ENCODE measurements at places on chromosomes 7 and 10.
A peak's percentile ranks its signal among the peaks of the same experiment; 100 is the strongest.

DNA sequence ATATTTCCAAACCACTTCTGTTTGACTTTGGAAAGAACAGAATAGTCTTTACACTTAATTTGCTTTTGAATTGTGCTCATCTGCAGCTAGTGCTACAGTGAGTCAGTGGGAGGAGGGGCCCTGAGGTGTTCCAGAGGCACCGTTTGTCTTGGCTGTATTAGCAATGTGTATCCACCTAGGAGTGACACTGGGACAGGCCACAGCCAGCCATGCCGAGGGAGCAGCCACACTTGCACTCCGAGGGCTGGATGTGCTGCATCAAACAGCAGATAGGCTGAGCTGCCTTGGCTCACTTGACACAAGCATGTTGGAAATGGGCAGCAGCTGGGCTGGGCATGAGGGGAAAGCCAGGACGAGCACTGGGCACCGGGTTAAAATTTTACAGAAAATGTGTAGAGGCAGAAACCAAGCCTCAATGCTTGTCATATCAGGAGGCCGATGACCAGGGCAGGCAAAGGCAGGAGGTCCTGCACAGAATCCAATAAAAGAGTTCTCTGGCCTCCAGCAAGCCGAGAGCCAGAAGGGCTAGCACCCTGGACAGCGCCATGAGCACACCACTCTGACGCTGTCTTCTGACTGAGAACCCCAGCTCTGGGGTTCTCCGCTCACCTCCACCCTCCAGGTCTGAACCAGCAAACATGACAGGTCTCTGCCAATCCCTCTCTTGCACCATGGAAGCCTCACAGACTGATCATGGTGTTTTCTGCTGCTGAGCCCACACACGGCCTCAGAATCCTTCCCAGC, 163.3 kb downstream of the GRID1 start:
- no peak for DNase-seq

DNA sequence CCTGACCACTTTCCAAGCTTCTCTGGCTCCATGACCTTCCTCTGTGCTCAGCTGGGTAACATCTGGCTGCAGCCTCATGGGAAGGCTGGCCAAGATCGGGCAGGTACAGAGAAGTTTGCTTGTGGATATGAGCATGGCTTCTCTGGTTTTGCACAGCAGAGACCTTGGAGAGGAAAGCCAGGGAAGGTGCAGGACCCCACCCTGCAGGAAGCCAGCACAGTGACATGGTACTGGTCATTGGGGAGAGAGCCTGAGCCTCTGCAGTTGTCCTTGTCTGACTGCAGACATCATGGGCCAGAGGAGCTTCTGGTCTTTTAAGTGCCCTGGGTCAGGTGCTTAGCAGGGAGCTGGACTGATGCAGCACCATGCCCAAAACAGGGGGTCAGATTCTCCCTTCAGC, 70.6 kb upstream of the LEP start:
- DNase-seq, result no peak

DNA sequence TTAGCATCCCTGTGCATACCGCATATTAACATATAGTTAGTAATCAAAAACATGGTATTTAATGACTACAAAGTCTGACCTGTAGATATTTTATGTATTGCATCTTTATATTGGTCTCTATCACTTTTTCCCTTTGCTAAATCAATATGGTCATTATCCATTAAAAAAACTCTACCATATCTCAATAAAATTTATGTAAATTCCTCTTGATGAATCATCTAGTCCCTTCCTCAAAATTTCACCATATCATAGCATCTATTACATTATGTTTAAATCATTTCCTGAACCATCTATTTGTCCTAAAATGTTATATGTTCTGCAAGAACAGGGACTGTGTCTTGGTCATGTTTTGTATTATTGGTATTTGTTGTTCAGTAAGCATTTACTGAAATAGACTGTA, 7.7 kb upstream of the ING3 start:
- no peak for DNase-seq

DNA sequence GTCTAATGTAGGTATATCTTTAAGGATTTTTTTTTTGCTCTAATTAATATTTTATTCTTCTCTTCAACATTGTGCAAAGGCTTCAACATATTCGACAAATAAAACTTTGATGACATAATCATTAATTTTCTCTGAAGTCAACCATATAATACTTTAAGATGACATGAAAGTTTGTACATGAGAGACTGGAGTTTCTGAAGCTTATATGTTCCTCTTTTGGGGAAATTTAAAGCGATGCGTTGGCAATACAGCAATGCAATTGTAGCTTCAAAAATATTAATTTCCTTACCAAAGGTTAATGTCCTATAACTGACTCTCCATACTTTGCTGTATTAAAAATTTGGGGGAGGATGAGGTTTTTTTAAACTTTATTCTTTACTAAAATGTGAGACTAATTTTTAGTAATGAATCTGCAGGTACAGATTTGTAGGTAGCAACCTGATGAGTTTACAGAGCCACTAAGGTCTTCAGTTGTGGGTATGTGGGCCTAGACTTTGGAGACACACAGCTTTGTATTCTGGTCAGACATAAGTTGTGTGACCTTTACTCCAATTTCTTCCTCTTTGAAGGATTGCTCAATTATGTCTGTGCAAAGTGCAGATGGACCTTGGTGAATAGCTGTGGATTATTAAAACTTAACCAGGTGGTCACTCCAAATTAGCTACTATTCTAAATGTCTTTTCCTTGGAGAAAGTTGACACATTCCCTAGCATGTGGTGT, 18.0 kb upstream of the LIPA start:
- no peak for DNase-seq

DNA sequence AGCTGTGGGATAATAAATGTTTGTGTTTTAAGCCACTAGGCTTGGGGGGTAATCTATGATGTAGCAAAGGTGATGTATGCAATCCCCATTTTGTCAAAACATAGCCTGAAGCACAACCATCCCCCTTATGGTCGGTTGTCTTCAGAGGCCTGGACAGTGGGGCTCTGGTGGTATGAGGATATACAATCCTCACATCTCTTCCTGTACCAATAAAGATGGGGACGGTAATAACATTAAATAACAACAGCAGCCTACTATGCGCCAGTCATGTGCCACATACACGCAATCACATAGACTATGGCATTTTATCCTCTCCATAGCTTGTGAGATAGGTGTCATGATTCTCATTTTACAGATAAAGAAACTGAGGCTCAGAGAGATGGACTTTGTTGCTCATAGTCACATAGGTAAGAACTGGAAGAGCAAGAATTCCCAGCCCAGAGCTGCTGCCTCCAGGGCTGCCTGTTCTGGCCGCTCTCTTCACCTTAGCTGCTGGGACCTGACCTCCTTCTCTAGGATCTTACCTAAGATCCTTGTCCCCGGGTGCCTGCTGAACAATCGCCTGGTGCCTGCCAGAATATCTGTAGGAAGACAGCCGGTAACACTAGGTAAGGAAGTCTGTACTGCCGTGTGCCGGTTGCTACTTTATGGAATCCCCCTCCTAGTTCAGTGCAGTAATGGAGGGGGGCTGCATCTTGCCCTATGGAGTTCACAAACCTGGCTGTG, 108.6 kb downstream of the ARHGAP22 start:
- DNase-seq, result no peak

- no peak for DNase-seq
These were observed 87.4 kb downstream of the BUB3 start for GRCh38 chr10:123241391-123242141.

GRCh38 chr10:24432478-24433416, 223.8 kb downstream of the KIAA1217 start:
- no peak for DNase-seq

- DNase-seq, result peak; percentile 17
These were observed 6.5 kb upstream of the NANOS1 start for GRCh38 chr10:119022846-119023552.

GRCh38 chr10:7121154-7121797, 289.6 kb downstream of the SFMBT2 start:
- DNase-seq, result no peak

GRCh38 chr10:62590306-62590705, 214.2 kb upstream of the ADO start:
- no peak for DNase-seq

DNA sequence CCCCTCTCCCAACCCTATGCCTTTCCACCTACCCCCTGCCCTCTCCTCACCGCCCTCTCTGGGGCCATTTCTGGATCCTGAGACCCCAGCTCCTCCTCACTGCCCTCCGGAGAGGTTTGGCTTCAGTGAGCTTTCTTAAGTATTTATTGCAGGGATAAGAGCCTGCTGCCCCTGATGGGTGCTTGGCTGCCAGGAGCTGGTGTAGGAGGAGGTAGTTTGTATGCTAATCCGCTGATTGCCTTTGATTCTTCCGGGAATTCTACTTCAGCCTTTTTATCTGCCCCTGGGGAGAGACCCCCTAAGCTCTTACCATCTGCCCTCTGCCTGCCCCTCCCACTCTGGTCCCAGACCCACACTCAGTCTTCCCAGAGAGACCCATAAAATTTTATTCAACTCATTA, 263.5 kb upstream of the PODXL start:
- no peak for DNase-seq

- no peak for DNase-seq
These were observed 368.1 kb downstream of the RPS24 start for GRCh38 chr10:78401624-78402367.

DNA sequence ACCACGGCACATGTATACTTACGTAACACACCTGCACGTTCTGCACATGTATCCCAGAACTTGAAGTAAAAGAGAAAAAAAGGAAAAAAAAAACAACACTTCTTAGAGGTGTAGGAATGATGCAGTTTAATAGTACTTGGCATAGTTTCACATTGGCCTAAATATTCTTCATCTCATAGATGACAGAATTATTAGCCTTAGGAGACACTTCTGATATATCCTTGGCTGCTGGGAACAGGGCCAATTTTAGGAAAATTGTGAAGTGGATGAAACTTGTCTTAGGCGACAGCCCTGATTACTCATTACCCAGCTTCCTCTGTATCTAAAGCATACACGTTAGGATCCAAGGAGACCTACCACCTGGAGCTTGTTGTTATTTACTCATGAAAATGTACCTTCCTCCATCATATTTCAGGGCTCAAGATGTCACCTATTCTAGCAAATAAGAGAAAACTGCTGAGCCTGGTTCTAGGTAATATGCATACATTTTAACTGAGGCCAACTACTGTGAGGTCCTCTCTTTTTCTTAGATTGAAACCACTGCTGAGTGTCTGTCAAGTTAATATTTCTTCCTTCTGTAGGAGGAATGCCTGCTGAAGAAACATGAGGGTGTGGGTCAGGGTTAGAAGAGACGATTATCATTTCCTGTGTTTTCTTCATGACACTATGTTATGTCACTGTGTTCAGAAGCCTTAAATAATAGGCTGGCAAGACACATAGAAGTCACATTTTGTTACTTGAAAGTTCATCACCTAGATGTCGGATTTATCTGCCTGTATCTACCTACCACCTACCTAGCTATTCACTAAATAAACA, 44.3 kb downstream of the CPED1 start:
- DNase-seq, result no peak

DNA sequence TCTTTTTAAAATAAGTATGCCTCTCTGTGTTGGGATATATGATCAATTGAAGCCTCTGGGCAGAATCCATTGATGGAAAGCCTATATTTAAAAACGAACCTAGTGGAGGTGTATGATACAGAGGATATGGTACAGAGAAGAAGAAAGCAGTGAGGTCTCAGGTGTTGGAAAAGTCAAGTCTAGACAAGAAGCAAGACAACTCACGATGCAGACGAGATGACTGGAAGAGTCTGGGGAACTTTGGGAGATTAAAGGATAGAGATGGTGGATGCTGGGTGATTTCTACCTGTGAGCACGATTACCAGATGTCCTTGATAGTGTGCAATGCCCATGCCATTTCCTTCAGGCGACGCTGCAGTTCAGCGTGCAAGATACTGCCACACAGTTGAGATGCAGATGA, 524.7 kb upstream of the GALNT17 start:
- DNase-seq, result no peak

- DNase-seq, result no peak
These were observed 174.4 kb downstream of the ST7 start for GRCh38 chr7:117127585-117128168.

GRCh38 chr7:96707901-96708774, 1.5 kb downstream of the SEM1 start:
- no peak for DNase-seq

GRCh38 chr10:119283818-119284217, 76.4 kb downstream of the GRK5 start:
- no peak for DNase-seq

GRCh38 chr10:125006188-125006680, 64.3 kb downstream of the ZRANB1 start:
- no peak for DNase-seq

DNA sequence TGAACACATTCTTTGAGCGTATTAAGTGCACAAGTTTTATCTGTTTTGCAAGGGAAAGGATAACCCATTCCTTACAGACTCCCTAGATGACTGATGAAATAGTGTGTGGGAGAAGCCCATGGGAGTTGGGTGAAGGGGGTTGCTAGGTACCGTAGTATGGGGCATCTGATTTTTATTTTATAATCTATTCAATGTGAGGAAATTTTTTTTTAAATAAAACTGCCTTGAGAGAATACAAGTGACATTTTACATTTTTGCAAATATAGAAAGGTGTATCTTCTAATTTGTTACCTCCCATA, 1.4 kb downstream of the BTAF1 start:
- no peak for DNase-seq

DNA sequence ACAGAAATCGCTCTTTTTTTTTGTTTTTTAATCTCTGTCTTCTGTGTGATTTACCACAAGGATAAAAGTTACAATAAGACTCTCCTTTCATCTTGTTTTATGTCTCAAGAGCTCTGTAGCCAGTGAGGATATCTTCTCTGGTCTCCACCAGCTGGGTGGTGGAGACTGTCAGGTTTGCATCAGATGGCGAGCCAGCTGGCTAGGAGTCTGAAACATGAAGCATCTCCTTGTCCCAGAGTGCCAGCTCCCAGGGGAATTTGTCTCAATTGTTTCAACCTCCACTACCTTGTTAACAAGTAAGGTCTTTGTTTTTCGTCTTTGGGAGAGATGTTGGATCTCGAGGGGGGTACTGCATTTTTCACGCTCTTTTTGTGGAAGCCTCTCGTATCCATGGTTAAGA, 47.3 kb downstream of the FRMPD2 start:
- DNase-seq, result no peak

DNA sequence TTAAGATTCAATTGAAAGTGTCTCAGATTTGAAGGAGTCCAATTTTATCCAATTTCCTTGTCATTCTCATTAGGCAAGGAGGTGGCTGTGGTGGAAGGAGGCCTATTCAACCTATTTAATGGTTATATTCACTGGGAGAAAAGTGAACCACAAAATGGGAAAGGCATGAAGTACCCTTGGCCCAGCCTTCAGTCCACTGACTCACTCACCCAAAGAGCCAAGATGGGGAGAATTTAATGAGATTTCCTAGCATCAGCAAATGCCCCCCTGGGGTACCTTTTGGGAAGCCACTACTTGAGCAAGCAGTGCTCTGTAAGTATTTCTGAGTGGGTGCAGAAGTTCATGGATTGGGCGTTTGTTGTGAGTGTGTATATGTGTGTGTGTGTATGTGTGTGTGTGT, 144.1 kb downstream of the NRP1 start:
- no peak for DNase-seq

GRCh38 chr7:101956130-101956529, 138.7 kb downstream of the CUX1 start:
- DNase-seq, result no peak

- DNase-seq, result no peak
These were observed 2.6 kb downstream of the GTPBP4 start for GRCh38 chr10:990808-991207.

Data from fibroblast of skin of left biceps (primary cell).